ENCODE measurements at places on chromosomes 6 and 20.

DNA sequence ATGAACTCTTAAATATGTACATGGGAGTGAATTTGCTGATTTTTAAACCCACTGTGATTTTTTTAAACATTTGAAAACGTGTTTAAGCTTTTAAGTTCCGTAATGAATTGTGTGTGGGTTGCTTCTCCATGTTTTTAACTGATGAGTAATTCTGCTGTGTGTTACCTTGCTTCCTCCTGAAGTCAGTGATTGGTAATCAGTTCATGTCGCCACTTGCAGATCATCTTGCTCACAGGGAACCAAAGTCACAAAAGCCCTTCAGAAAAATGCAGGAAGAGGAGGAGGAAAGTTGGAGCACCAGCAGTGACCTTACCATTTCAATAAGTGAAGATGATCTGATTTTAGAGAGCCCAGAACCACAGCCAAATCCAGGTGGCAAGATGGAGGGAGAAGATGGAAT, 36.7 kb downstream of the KIZ start:
- DNase-seq: no peak

DNA sequence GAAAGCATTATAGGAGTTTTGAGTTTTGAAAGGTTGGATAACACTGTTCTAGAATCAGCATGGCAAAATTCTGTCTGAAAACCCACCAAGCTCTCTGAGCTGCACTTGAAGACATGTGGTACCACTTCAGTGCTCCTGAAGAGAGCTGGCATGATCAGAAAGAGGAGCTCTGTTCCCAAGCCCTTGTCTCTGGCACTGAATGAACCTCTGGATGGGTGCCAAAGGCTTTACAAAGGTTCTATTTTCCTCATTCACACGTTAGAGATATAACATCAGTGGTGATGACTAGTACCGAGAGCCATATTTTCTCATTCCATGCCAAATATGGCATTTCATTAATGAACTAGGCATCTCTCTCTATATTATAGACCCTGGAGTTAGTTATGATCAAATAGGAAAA, 301.8 kb upstream of the ID4 start:
- DNase-seq: no peak

GRCh38 chr6:158255989-158256601, 56.2 kb upstream of the TULP4 start:
- no peak for DNase-seq

DNA sequence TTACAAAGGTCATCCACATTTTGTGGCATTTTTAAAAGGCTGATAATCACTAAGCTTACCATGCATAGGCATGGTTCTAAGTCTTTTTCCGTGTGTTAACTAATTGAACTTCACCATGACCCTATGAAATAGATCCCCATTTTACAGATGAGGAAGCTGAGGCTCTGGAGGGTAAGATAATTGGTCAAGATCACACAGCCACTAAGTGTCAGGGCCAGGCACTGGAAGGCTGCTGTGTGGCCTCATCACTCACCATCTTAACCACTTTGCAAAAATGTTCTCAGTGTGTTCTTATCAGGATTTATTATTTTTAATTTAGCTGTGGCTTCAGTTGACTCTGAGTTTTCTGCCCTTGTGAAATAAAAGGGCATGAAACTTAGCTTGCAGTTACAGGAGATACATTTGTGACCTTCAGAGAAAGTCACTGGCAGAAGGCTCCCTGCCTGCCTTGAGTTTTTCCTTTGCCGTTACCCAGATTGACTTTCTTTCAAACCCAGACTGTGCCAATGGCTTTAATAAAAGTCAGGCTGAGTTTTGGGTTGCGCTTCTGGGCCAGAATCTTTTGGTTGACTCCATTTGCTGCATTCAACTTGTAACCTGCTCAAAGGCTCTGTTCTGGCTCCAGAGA, 82.0 kb downstream of the EZR start:
- DNase-seq: no peak

GRCh38 chr6:75932067-75932466, 140.4 kb downstream of the IMPG1 start:
- no peak for DNase-seq

- DNase-seq: no peak
Measured at GRCh38 chr6:37049758-37050044, 44.2 kb downstream of the FGD2 start.

- DNase-seq: no peak
Measured at GRCh38 chr6:111713236-111713635, 107.6 kb upstream of the TRAF3IP2 start.

DNA sequence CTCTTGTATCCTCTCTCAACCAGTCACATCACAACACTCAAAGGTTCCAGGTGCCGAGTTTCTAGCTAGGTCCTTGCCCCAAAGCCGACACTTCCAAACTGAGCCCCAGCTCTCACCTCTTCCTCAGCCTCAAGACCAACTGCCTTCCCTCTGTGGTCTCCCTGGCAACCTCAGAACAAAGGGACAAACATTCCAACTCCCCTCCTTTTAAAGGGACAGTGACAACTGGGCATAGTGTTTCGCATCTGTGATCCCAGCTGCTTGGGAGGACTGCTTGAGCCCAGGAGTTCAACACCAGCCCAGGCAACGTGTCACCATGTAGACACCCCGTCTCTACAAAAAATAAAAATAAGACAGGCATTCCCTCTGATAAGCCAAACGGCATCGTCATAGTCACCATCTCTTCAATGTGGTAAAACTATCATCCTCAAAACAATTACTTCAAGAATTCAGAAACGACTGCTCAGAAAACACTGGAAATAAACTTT, 11.3 kb downstream of the DIDO1 start:
- no peak for DNase-seq

- no peak for DNase-seq
Measured at GRCh38 chr6:111549746-111550145, 55.9 kb downstream of the TRAF3IP2 start.

DNA sequence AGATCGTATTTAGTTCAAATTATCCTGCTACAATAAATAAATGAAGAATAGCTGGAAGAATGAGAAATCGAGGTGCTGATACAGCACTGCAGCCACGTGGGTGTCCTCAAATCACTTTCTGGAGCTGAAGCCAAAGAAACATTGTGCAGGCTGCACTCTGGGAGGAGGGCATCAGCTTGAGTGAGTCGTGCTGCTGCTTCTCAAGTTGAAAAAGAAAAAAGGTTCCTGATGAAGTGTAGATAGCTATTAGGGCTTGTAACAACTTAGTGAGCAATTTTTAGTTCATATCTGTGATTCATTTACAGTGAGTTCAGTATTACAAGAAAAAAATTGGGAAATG, 40.5 kb downstream of the DSE start:
- DNase-seq: no peak

DNA sequence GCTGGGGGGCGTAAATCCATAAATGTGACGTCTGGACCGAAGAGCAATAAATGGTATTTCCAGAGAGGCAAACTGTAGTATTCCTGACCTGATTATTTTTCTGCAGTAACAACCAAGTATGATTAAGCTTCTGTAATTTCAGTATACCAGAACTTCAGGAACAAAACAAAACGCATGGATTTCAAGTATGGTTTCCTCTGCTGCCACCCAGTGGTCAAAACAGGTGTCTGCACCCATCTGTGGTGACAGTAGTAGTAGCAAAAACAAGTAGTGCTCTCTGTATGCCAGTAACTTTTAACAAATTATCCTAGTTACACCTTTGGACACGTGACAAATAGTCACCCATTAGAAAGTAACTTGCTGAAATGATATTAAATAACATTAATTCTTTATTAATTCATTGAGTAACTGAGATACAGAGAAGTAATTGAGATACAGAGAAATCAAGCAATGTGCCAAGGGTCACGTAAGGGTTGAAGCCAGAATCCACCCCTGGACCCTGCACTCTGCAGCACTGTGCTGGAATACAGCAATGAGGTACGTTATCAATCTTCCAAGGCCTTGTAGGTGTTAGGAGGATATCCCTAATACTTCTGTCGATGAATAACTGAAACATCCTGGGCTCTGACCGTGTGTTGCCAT, 7.9 kb downstream of the CALHM4 start:
- no peak for DNase-seq

DNA sequence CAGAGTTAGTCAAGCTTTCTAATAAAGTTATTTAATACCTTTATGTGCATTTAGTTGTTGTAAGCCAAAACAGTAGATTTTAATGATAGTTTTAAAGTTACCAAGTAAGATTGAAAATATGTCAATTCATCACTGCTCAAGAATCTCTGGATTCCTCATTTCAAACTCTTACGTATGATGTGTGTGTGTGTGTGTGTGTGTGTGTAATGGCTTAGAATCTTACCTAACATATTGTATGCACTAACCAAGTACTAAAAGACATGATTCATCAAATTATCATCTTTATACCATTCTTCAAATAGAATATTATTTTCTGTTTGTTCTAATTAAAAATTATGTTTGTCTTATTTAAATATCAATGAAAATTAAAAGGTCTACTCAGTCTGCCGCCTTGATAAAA, 41.5 kb upstream of the ZNF337 start:
- DNase-seq: no peak

DNA sequence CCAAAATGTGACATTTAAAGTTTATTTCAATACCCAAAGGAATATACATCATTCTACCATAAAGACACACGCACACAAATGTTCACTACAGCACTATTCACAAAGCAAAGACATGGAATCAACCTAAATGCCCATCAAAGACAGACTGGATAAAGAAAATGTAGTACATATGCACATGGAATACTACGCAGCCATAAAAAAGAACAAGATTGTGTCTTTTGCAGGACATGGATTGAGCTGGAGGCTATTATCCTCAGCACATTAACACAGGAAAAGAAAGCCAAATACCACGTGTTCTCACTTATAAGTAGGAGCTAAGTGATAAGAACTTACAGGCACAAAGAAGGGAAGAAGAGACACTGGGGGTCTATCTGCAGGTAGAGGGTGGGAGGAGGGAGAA, 22.4 kb downstream of the ATP9A start:
- no peak for DNase-seq

DNA sequence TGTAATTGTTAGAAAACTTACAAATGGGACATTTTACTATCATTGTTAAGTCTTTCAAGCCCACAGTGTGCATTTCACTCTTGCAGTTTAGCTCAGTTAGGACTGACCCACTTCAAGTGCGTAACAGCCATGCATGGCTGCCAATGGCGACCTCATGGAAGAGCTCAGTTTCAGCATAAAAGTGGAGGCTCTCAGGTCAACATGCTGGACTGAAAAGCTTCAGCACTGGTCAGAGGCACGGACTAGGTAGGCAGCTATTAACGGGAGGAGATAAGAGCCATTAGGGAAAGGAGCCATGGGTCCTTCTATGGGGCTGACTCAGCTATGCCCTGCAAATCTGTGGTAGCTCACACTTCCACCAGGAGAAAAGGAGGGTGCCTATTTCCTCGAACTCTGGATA, 101.8 kb downstream of the TTLL2 start:
- DNase-seq: no peak

GRCh38 chr20:53814060-53814459, 220.4 kb upstream of the ZNF217 start:
- no peak for DNase-seq

DNA sequence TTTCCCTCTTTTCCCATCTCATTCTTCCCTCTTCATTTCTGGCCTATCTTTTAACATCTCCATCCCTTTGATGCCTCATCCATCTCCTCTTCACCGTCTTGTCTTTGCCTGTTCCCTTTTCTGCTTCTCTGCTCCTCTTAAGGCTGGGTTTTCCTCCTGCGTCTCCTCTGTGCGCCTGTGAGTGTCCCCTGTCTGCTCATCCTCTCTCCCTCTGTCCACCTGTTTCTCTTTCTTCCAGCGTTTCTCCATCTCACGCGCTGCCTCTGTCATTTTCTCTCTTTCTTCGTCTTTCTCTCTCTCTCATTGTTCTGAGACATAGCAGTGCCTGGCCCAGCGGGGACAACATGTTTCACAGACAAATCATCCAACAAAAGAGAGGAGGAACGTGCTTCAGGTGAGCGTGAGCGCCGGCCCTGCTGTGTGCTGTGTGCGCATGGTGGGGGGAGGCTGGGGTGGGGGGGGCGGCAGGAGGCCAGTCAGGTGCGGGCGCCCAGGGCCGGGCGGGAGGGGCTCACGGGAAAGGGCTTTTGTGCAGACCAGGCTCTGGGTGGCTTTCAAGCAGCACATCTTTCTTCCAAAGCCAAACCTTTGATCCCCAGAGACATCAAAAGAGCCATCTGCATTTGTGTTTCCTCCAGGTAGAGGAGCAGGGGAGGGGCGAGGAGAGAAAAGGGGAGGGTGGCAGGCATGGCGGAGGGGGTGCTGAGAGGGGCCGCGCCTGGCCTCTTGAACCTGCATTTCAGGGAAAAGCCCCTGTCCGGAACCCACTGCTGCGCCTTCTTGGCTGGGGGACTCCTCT, 121.3 kb downstream of the VEGFA start:
- DNase-seq: no peak

GRCh38 chr20:23546435-23547144, 21.7 kb downstream of the CST9L start:
- no peak for DNase-seq

- no peak for DNase-seq
Measured at GRCh38 chr6:90044833-90045381, 150.6 kb downstream of the GJA10 start.
